ENCODE measurements at places on chromosomes 5 and 9.

DNA sequence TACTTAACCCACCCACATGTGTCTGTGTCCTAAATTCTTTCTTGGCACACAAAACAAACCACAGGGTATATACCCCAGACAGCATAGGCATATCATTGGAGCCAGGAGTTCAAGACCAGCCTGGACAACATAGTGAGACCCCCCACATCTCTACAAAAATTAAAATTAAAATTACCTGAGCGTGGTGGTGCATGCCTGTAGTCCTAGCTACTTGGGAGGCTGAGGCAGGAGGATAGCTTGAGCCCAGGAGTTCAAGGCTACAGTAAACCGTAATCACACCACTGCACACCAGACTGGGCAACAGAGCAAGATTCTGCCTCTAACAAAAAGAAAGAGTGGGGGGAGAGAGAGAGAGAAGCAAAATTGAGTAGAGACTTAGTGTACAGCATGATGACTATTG, 4.6 kb upstream of the AGTPBP1 start:
- DNase-seq = no peak

- DNase-seq = peak; percentile 29
Observed at GRCh38 chr5:61330341-61330844, 1.7 kb upstream of the ZSWIM6 start.

DNA sequence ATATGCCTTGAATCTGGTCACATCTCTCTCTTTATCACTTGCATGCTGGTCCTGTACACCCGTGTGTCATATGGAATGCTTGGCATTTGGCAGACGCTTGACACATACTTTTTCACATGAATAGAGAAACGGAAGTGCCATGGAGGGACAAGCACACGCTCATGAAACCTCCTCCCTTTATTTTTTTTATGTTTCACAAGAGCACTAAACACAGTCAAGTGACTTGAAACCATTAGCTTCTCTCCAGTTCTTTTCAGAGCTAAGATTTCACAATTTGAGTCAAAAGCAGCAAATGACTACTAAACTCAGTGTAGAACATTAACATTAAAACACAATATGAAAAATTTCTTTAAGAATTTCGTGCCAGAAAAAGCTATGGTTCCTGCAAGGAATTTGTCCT, 151.1 kb downstream of the DOCK2 start:
- no peak for DNase-seq

DNA sequence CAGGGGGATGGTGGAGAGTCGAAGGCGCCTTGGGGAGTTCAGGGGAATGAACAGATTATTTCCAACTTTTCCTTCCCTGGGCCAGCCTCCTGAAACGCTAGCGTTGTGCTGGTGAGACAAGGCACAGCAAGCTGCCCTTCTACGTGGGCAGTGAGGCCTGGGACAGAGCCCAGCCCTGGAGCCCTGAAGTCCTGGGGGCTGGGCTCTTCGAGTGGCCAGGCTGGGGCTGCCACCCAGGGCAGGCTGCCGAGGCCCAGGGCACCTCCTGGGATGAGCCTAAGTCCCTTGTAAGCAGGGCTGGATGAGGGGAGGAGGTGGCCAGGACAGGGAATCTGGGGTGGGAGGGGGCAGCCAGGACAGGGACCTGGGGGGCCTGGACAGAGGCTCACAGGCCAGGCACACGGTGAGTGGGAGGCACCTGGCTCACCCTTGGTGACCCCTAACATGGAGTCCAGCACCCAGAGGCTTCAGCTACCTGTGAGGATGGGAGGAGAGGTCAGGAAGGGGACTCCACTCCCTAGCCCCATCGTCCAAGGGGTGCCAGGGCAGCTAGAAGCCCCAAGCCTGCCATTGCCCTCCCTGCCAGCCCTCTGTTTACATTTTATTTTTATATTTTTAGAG, 1.3 kb upstream of the LCN12 start:
- no peak for DNase-seq

DNA sequence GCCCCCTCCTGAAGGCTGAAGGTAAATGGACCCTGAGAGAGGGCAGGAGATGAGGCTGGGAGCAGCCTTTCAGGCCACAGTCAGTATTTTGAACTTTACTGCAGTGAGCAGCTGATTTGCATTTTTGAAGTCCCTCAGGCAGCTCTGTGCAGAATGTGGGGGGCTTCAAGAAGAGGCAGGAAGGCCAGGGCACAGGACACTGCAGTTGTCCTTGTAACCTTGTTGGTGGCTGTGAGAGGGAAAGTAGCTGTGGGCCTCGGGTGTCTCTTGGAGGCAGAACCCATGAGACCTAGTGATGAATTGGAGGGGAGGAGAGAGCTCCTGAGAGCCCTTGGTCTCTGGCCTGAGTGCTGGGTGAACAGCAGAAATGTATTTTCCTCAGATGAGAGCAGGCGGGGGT, 2.6 kb downstream of the CCDC180 start:
- DNase-seq = no peak

DNA sequence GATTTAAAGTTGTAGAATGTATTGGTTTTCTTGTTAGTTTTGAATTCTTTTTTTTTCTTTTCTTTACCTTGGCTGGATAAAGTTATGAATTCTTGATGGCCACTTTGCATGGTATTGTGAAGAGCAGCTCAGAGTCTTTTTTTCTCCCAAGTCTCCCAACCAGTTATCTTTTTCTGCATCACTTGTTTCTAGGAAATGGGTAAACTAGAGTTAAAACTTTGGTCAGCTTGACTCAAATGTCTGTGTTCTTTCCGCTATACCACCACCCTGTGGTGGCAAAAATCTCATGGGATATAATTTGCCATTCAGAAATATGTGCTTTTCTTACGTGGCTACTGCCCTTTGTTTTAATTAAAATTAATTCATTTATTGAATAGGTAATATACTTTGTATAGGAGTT, 113.2 kb downstream of the UNC13B start:
- no peak for DNase-seq

DNA sequence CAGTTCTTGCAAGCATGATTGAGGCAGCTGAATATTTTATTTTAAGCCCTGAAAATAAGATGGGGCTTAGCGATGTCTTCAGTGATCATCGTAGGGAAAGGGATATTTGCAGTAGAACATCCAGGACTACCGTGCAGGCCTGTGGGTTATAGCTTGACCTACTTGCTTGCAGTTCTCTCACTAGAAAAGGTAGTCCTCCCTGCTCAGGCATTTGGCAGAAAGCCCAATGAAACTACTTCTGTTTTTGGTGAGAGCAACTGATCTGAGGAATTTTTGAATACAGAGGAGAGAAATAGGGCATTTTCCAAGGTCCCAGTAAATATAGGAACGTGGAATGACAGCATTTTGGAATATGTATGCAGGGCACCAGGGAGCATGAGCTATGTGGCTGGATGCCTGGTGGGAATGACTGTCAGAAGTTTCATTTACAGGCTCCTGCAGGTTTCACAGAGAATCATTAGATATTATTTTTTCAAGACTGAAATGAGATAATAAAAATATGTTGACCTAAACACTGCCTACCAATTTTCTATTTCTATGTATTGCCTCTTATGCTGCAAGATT, 417.9 kb upstream of the ACTBL2 start:
- no peak for DNase-seq

GRCh38 chr5:133287500-133287899, 235.7 kb downstream of the HSPA4 start:
- DNase-seq = peak; percentile 12

DNA sequence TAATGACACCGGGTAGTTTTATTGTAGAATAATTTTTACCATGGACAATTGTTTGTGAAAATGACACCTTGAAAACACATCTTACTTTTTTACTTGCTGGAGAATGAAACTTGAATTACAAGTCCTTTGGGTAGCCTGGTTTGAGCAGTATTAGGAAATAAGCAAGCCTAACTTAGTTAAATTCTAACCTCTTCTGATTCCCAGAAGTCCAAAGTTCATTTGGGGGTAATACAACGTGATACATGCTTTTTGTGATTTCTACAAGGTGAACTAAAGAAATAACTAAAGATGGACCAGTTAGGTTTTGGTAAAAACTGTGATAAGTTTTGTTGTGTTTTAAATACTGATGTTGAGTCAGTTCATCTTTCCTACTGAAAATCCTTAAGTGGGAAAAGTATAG, 135.4 kb upstream of the DMRT1 start:
- DNase-seq = no peak

- no peak for DNase-seq
Observed at GRCh38 chr9:2132484-2133082, 117.4 kb downstream of the SMARCA2 start.

GRCh38 chr5:83450183-83450966, 21.2 kb upstream of the VCAN start:
- DNase-seq = no peak

- DNase-seq = no peak
Observed at GRCh38 chr5:137794863-137795262, 40.7 kb upstream of the HNRNPA0 start.

GRCh38 chr9:107161338-107161737, 121.7 kb upstream of the RAD23B start:
- DNase-seq = no peak

GRCh38 chr5:203246-203930, 12.1 kb downstream of the LRRC14B start:
- no peak for DNase-seq

- peak; percentile 15 for DNase-seq
Observed at GRCh38 chr9:27125030-27125429, 16.0 kb downstream of the TEK start.

DNA sequence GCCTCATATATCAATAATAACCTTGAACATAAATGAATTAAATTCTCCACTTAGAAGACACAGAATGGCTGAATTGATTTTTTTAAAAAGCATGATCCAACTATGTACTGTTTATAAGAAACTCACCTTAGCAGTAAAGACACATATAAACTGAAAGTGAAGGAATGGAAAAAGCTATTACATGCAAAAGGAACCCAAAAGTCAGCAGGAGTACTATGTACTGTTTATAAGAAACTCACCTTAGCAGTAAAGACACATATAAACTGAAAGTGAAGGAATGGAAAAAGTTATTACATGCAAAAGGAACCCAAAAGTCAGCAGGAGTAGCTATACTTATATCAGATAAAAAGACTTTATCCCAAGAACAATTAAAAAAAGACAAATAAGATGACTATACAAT, 204.8 kb downstream of the TMEM161B start:
- no peak for DNase-seq

- no peak for DNase-seq
Observed at GRCh38 chr9:132887181-132888120, 8.8 kb downstream of the SPACA9 start.

- DNase-seq = no peak
Observed at GRCh38 chr9:37001459-37001858, 32.6 kb downstream of the PAX5 start.

GRCh38 chr9:121990600-121991306, 102.4 kb downstream of the TTLL11 start:
- no peak for DNase-seq

DNA sequence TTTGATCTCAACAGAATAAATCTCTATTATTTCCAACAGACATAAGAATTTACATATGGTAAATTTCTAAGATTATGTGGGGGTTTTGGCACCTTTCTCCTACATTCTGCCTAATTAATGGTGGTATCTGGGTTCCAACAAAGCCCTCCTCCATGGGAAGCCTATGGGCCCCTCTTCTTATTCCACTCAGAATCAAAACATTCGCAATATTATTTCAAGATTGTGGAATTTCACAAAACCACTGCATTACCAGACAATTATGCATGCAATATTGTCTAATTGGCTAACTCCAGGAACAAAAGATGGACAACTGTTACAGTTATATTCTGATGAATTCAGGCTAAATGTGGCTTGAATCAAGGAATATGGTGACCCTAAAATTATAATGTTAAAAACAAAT, 434.0 kb downstream of the NFIB start:
- DNase-seq = no peak

DNA sequence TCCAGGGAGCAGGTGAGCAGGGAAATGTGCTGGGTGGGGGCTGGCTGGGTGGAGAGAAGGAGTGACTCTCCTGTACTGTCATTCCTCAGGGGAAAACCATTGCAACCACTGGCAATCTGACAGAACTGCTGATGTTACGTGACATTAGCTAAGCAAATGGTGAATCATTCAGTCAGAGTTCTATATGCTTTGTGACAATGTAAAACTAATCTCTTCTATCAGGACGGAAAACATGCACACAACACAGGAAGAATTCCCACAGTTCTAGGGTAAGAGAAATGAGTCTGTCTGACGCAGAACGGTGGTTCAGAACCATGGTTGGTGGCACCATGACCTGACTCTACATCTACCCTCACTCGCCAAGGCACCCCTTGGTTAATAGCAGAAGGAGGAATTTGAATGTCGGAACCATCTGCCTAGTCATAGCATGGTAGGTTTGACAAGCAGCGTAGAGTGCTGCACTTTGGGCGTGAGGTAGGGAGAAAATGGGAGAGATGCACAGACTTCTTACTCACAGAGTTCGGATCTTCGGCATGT, 243.6 kb upstream of the PANK3 start:
- DNase-seq = no peak

DNA sequence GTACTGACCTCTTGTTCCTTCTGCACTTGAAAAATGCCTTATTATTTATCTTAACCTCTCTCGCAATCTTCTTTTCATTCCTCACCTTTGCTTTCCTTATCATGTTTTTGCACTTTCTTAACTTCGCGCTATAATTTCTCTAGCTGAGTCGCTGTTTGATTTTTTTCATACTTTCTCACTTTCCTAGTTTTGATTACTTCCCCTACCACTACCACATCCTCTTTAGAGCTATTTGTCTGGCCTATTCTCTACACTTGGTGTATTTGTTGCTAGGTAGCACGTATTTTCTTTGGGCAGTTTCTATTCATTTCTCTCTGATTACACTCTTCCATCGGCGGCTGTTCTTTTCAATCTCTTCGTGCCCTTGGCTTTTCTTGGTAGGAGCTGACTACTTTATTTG, 611.8 kb downstream of the BNC2 start:
- DNase-seq = no peak

DNA sequence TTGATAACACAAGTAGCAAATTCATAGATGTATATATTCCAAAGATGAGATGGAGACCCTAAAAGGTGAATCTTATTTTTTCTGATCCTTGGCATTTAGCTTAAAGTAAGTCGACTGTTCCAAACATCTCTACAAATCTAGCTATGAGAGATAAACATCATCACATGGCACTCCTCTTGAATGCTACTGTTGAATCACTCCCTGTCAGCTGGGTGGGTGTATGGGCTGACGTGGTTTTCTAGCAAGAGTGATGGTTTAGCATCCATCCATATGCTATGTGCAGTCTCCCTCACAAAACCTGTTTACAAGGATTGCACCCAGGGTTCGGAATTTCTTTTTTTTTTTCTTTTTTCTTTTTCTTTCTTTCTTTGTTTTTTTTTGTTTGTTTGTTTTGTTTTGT, 13.8 kb downstream of the ACO1 start:
- DNase-seq = no peak
